ENCODE measurements at places on chromosomes 1 and 21.

DNA sequence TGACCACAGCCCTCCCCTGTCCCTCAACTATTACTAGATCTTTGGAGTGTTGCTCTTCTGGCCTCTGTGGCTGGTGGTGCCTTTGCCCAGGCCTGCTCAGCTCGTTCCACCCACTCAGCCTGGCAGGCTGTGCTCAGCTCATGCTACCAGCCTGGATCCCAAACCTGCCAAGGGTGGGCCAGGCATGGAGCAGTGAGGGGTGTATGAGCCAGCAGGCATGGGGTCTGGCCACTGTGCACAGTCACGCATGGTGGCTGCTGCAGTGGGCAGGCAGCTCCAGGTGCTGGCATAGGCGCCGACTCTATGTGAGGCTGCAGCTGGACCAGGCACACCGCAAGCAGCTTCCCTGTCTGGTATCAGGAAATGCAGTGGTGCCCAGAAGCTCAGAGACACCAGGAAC lies 449.9 kb downstream of the MATN1 start:
- no peak for DNase-seq

DNA sequence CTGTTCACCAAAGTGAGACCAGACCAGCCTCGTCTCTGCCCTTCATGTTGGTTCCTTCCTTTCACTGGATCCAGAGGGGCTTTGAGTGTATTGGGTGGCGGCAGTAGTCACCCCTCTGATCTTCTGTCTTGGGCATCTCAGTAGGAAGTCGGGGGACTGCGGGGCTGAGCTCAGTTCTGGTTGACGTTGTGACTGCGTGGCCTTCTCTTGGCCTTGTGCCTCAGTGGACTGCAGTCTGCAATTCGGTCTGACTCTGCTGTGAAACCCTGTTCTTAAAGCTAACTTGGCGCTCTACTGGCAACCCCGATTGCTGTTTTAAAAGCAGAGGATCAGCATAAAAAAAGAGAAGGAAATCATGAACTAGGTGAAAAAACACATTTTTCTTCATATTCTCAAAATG lies 56.7 kb downstream of the SLC37A1 start:
- no peak for DNase-seq

- no peak for DNase-seq
Observed at GRCh38 chr1:197782722-197783360, 7.6 kb upstream of the DENND1B start.

DNA sequence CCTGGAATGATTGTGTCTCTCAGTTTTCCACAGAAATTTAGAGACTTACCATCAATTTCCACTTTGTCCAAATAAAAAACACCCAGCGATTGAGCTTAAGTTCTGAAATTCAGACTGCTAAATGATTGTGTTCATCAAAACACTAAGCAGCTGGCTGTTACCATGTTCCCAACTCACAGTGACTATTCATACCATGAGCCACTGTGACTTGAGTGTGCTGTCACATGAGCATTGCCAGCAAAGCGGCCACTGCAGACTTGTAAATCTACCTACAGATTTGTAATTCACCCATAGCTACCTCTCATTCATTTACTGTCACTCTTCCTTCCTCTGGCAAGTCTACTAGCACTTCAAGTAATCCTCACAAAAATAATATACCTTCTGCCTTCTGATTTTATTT lies 17.2 kb upstream of the PRKAB2 start:
- DNase-seq = no peak

- DNase-seq = no peak
Observed at GRCh38 chr1:223197923-223198627, 55.0 kb upstream of the TLR5 start.

GRCh38 chr21:26437326-26438009 lies 135.6 kb downstream of the CYYR1 start:
- DNase-seq = no peak

- no peak for DNase-seq
Observed at GRCh38 chr1:43590388-43590925, 59.5 kb upstream of the KDM4A start.

GRCh38 chr1:156485984-156486383 lies 14.6 kb downstream of the MEF2D start:
- DNase-seq = no peak

- DNase-seq = peak; percentile 79
Observed at GRCh38 chr1:180040034-180040433, 85.4 kb downstream of the CEP350 start.

GRCh38 chr1:175126347-175126746 lies 58.7 kb downstream of the TNN start:
- no peak for DNase-seq

- no peak for DNase-seq
Observed at GRCh38 chr1:152783095-152783494, 3.0 kb upstream of the LCE1E start.

- DNase-seq = no peak
Observed at GRCh38 chr1:113046569-113046968, 26.4 kb upstream of the LRIG2 start.

Measured in AG09309 (cell line).